ENCODE measurements at places on chromosomes 6 and 20.

GRCh38 chr6:35057449-35058357, 83.4 kb downstream of the TCP11 start:
- no peak for DNase-seq

GRCh38 chr6:53440336-53440945, 91.7 kb upstream of the ELOVL5 start:
- no peak for DNase-seq

- DNase-seq, result no peak
Measured at GRCh38 chr6:73262671-73263569, at the start of gene KHDC1. Gene KHDC1, minus strand, starts transcription at chr6:73263196. Its CDS starts 20,679 bp downstream, at chr6:73242517.

DNA sequence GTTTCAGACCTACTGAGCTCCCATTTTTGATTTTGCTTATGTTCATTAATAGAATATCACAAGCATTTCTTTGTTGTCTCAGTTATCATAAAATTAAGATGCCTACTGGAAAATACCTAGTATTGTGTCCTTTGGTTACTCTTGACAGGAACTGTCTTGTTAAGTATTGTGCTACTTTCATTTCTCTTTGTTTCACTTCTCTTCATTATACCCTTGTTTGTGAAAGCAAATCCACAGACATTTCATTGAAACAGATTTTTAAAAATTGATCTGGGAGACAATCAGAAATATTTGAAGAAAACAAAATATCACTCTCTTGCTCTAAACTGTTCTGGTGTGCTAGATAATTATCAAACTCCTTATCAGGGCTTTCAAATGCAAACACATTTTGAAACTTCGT, 290.5 kb upstream of the EYS start:
- no peak for DNase-seq

DNA sequence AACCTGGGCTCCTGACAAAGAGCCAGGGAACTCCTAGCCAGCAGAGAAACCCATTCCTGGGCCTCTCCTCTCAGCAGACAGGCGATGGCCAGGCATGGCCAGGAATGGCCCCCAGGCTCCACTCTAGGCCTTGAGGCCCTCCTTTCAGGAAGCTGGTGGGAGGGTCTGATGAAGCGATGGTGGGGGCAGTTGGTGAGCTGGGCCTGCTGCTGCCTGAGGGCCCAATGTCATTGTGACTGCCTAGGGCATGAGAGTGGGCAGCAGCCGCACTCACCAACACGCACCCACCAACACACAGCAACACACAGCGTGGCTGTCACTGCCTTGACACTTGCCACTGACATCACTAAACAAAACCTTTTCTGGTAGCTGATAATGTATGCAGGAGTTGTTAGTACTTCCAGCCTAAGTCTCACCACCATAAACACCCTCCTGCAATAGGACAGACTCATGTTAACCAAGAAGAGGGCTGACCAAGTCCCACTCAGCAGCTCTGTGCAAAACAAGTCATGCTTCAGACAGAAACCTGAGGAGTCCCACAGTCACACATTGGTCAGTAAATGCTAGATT, 69.3 kb downstream of the ABHD12 start:
- DNase-seq, result no peak

DNA sequence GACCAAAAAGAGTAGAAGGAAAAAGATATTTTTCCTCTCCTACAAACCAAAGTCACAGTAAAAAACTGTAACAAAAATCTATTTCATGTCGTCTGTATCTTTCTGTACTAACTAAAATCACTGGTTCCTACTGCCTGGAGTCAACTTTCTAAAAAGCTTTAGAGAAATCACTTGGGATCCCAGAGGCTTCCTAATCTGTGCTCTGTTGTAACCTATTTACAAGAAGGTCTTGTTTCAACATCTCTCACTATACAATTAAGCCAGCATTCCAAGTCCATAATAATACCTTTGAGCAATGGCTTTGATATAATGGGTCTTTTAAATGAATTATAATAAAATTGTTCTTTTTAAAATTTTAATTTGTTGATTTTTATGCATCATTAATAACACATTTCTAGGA, 20.4 kb downstream of the RAB23 start:
- no peak for DNase-seq

GRCh38 chr6:66508433-66508832, 801.4 kb upstream of the EYS start:
- no peak for DNase-seq

- DNase-seq, result no peak
Measured at GRCh38 chr6:116287689-116288282, 8.1 kb upstream of the TSPYL1 start.

- DNase-seq, result no peak
Measured at GRCh38 chr6:70412252-70413113, 825 bp upstream of the FAM135A start.

- no peak for DNase-seq
Measured at GRCh38 chr6:110095101-110095500, 84.4 kb downstream of the WASF1 start.

DNA sequence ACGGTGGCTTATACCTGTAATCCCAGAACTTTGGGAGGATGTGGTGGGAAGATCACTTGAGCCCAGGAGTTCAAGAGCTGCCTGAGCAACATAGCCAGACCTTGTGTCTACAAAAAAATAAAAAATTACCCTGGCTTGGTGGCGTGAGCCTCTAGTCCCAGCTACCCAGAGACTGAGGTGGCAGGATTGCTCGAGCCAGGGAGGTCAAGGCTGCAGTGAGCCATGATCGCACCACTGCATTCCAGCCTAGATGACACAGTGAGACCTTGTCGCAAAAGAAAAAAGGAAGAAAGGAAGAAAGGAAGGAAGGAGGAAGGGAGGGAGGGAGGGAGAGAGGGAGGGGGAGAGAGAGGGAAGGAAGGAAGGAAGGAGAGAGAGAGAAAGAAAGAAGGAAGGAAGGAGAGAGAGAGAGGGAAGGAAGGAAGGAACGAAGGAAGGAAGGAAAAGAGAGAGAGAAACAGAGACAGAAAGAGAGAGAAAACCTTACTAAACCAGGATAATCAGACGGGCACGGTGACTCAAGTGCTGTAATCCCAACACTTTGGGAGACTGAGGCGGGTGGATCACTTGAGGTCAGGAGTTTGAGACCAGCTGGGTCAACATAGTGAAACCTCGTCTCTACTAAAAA, 10.9 kb upstream of the PNRC1 start:
- DNase-seq, result no peak

DNA sequence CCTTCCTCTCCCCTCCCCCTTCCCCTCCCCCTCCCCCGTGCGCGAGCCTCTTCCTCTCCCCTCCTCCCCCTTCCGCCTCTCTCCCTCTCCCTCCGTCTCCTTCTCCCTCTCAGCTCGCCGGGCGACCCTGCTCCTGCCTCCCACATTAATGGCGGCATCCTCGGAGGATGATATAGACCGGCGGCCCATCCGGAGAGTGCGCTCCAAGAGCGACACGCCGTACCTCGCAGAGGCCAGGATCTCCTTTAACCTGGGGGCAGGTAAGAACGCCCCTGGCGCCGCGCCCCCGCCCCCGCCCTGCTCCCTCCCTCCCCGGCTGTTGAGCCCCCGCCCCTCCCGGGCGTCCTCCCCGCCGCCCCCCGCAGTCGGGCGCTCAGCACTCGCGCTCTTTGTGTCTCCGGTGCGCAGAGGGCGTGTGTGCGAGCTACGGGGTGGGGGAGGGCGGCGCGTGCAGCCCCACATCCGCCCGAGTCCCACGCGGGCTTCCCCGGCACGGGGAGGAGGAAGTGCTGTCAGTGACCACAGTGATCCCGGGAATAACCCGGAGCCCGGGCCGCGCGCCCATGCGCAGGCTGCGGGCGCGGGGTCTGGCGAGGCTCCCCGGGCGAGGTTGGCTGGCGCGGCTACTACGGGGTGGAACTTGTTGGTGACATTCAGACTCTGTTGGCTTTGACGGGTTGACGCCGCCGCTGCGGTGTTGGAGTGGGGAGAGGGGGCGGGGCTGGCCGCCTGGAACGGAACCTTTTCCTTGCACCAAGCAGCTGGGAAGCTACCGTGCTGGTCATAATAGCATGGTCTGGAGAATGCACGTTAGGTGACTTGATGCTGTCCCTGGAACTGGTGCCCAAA, 33.2 kb downstream of the PHACTR1 start:
- DNase-seq, result no peak

DNA sequence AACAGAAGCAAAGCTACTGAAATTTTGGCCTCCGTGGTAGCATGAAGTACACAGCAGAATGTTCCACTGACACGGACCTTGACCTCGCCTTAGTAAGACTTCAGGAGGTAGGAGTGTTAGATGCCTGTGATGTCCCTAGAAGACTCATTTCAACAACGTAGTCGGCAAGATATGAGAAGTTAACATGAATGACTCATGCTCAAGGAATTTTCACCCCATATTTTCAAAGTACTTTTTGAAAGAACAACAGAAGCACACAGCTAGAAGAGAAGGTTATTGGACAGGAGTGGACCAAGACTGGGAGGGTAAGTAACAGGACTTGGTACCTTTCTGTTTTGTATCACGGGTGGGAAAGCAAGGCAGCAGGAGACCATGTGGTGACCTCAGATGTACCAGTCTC, 78.0 kb downstream of the DZANK1 start:
- no peak for DNase-seq

DNA sequence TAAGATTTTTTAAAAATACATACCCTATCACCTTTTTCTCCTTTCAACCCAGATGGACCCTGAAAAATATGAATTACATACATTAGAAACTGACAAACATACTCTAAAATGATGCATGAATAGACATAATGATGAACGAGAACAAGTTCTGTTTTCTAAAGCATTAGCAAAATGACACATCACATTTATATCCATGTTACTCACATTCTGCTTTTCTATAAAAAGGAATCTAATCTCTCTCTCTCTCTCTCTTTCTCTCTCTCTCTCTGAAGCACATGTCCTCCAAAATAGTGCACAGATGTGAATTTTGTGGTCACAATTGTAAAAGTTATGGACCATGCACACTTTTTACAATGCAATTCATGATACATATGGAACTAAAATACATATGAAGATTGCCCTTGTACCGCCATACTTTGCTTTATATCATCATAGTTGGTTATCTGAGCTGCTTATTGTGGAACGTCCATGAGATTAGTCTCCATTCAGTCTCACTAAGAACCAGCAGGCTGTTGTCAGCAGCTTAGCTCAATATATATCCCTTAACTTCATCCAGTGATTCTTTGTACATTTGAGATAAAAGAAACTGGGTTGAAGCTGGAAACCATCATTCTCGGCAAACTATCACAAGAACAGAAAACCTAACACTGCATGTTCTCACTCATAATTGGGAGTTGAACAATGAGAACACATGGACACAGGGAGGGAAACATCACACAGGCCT, 114.2 kb downstream of the COL12A1 start:
- no peak for DNase-seq

DNA sequence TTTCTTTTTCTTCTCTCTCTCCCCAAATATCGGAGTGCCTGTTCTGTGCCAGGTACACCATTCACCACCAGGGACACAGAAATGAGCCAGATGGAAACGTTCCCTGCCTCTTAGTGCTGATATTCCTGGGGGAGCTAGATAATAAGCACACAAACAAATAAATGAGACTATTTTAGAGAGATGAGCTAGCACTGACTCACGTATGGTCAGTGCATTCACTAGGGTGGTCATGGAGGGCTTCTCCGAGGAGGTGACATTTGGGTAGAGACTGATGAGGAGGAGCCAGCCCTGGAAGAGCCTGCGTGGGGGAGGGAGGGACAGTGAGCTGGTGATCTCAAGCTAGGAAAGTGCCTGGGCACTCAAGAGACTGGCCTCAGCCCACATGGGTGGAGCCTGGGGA, 252.3 kb upstream of the KCNG1 start:
- no peak for DNase-seq

DNA sequence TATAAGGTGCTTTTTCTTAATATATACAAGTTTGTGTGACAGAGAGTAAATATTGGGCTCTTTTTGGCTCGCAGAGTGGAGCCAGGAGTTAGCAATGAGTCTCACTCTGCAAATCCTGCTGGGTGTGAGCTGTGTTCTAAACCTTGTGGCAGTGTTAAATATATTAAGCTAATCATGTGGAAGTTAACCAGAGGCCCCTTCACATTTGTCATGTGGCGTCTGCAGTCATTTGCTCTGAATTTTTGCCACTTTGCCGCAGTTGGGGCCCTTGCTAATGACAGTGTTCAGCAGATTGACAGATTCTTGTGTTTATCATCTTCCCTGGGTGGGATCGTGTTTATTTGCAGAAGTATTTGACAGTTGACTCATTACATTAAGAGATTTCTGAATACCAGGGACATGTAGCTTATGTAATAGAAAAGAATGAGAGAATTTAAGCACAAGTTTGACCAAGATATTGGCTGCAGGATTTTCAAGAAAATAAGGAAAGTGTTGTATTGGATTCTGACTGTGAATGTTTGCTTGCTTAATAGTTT, 37.9 kb downstream of the SPATA2 start:
- DNase-seq, result no peak

- no peak for DNase-seq
Measured at GRCh38 chr6:149854532-149854931, 9.6 kb downstream of the LRP11 start.

GRCh38 chr6:56259234-56260077, 12.1 kb upstream of the COL21A1 start:
- DNase-seq, result no peak

GRCh38 chr6:21158149-21158548, 435.4 kb upstream of the SOX4 start:
- no peak for DNase-seq

GRCh38 chr6:27096834-27097511, 150.5 kb upstream of the PRSS16 start:
- DNase-seq, result no peak

GRCh38 chr6:41071501-41071922, 644 bp downstream of the OARD1 start:
- DNase-seq, result no peak

DNA sequence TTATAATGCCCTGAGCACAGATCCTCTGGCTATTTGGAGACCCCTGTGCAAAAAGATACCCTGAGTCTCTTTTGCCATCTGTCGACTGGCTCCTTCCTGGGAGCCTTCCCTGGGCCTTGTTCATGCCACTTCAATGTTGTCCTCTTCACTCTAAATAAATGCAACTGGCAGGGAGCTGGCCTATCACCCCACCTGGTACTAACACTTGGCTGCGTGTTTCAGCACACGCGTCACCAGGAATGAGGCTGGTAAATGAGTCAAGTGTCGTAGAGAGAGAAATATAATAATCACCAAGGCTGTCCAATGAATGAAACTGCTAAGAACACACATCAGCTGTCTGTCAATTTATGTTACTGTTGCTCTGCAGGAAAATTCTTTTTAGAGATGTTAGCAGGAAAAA, 374.6 kb upstream of the JARID2 start:
- no peak for DNase-seq

DNA sequence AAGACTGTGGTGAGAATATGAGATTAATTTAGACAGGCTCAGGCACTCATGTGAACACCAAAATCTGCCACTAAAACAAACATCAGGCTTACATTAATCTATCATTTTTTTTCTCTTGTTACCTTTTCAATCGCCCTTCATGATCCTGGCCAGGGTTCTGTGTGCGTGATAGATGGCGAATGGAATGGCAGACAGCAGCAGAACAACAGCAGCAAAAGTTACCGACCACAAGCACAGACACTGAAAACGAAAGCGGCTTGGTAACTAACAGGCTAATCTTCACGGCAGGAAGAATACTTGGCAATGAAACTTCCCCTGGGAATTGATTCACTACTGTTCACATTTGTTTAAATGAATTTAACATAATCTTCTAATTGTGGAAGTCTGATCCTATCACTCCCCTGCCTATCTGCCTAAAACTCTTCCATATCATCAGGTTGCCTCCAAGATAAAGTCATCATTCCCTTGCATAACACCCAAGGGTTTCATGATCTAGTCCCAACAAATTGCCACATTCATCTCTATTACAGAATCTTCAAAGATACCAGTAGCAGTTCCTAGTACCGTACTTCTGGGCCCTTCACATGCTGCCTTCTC, 28.7 kb downstream of the PTPRK start:
- DNase-seq, result no peak

GRCh38 chr20:43761386-43762340, 34.9 kb upstream of the GTSF1L start:
- DNase-seq, result no peak

- no peak for DNase-seq
Measured at GRCh38 chr6:64233746-64234145, 598.1 kb downstream of the PHF3 start.
